Left renal cortex interstitium (tissue), 4 donors: ENCODE measurements at places on chromosomes 2 and 18.

- no peak for DNase-seq
Measured at GRCh38 chr2:98793275-98793674, 62.3 kb upstream of the MGAT4A start.

DNA sequence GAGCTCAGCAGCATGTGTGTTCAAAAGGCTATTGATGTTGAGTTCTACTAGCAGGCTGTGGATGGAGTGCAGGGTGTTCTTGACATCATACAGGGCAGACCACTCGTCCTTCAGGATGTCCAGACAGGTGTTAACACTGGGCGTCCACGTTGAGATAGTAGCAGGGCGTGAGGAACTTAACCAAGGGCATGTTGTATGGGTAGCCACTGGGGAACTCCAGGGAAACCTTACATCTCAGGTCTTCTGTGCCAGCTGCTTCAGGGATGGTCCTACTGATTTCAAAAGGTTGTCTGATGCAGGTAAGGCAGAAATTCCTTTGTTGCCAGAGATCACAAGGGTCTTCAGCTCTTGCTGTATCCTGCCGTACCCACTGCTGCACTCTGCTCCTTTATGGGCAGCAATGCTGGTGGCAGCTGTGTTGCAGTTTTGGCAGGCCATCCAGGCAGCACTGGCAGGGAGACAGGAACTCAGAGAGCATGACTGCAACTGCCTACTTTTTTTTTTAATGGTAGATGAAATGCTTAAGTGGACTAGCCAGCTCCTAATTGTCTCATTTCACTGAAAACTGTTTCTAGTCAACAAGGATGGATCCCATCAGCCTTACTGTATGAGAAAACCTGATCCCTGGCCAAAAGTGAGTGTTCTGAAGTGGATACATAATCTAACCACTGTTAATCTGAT lies 32.4 kb upstream of the RBBP8 start:
- no peak for DNase-seq

DNA sequence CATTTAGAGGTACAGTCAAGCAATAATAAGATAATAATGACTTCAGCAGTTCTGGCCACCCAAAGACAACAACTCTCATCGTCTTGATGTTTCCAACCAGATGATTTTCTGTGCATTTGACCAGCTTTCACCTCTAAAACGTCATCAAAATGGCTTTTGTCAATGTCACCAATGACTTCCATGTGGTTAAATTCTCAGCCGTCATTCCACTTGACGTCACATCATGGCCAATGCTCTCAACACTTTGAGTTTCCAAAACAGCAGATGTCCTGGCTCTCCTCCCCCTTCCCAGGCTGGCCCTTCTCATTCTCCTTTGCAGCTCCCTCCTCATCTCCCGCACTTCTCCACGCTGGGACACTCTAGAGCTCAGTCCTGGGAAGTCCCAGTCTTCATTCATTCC lies 258.3 kb downstream of the BCL2 start:
- DNase-seq, result no peak

GRCh38 chr2:20223407-20224163 lies 1.3 kb downstream of the SDC1 start:
- no peak for DNase-seq

GRCh38 chr2:184555352-184555751 lies 43.0 kb upstream of the ZNF804A start:
- no peak for DNase-seq

- DNase-seq, result no peak
Measured at GRCh38 chr18:60935041-60935910, 398.0 kb upstream of the CDH20 start.

- DNase-seq, result no peak
Measured at GRCh38 chr2:229490167-229490566, 219.1 kb upstream of the PID1 start.

GRCh38 chr2:210616074-210616473 lies 59.7 kb downstream of the CPS1 start:
- DNase-seq, result no peak

DNA sequence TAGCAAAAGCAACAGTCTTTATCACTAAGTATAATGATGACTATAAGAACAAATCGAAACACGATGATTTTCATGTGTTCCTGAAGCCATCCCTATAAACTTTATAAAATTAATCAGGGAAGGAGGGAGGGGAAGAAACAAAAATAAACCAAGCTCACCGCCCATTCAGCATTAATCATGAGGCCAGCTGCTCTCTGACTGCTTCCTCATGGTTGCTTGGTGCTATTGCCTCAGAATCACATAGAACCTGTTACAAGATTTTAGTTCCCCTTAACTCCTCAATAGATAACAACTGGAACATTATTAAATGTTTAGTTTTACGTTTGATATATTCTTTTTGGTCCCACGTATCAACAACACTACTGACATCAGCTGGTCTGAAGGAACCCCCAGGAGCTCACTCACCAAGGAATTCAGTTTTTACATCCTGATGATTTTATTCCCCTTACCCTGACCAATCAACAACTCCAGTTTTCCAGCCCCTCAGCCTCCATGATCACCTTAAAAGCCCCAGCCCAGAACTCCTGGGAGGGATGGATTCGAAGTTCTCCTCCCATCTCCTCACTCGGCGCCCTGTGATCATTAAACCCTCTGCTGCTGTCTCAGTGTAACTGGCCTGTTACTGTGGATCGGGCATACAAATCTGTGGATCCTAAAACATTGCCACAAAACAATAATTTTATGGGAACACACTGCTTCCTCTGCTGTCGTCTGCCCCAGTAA lies 10.6 kb upstream of the HNRNPLL start:
- DNase-seq, result no peak

DNA sequence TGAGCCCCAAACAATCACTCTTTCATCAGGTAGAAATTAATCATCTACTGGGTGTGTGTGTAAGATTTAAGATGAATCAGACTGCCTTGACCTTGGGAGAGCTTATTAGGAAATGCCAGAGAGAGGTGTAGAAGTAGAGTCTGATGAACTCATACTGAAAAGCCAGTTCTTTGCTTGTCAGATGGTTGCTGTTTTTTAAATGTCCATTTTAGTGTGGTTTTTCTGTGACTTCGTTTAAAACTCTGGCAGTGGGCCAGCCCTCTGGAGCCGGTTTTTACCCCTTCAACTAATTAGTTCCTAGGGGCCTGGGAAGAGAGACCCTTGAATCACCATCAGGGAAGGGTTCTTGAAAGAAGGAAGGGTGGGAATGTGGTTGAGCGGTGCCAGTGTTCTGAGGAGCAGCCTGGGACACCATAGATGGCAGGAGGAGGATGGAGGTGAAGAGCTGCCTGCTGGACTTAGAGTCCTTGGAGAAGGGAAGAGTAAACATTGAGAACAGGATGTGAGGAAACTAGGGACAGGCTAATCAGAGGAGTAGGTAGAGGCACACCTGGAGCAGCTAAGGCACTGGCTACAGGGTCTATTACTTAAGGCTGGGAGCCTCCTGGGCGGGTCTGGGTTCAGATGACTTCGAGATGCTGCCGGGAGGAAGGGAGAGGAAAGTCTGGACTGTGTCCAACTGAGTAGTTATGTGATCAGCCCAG lies 66.1 kb downstream of the LRRFIP1 start:
- DNase-seq, result no peak

DNA sequence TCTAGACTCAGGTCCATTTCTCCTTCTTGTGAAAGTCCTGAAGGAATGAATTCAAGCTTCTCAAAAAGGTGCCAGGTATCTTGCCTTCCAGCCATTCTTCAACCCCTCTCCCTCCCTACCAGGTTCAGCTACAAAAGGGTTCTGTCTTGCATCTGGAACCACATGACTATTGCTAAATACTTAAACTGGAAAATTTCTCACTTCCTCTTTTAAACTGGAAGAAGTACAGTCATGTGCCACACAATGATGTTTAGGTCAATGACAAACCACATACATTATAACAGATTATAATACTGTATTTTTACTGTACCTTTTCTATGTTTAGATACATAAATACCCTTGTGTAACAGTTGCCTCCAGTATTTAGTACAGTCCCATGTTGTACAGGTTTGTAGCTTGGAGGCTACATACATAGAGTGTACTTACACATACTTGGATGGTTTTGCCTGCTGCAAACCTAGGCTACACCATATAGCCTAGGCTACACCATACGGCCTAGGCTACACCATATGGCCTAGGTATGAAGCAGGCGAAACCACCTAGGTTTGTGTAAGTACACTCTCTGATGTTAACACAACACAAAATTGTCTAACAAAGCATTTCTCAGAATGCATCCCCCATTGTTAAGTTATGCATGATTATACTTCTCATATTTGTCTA lies 142.0 kb upstream of the DNMT3A start:
- no peak for DNase-seq

DNA sequence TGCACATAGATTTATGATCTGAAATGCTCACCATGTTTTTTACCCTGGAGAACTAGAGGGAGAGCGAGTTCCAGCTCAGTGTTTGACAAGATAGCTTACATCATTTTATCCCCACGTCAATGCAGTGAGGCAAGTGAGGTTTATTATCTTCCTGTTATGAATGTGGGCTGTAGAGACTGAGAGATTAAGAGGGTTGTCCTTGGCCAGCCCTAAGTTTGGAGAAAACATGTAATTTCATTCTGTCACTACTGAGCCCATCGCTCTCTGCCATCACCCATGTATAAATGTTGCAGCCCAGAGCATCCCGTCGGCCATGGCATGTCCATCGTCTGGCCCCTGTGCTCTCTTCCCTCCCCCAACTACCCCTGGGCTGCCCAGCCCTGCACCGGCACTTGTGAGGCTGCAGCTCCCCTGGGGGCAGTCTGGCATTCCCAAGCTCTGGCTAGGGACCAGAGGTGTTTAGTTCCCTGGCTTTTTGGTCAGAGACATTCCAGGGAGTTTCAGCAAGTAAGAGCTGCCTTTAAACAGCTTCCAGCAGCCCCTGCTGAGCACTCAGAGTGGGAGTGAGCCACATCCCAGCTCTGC lies 136.7 kb downstream of the ANTXR1 start:
- no peak for DNase-seq
